ENCODE measurements at places on chromosomes 3 and 15. TPM values are rescaled to one million over a fixed set of nuclear protein-coding genes. Genes with fewer than 3 reads are reported as not detected.
A peak's percentile ranks its signal among the peaks of the same experiment; 100 is the strongest.

GRCh38 chr15:25883463-25884259, 20.5 kb upstream of the ATP10A start:
- DNase-seq = peak; percentile 94

DNA sequence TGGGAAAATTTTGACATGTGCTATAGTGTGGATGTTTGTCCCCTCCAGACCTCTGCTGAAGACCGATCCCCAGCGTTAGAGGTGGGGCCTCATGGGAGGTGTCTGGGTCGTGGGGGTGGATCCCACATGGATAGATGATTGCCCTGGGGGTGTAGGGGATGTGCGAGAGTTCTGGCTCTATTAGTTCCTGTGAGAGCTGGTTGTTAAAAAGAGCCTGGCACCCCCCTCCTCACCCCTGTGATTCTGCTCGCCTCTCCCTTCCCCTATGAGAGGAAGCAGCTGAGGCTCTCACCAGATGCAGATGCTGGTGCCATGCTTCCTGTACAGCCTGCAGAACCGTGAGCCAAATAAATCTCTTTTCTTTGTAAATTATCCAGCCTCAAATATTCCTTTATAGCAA, 67.4 kb downstream of the ATP10A start:
- no peak for DNase-seq

DNA sequence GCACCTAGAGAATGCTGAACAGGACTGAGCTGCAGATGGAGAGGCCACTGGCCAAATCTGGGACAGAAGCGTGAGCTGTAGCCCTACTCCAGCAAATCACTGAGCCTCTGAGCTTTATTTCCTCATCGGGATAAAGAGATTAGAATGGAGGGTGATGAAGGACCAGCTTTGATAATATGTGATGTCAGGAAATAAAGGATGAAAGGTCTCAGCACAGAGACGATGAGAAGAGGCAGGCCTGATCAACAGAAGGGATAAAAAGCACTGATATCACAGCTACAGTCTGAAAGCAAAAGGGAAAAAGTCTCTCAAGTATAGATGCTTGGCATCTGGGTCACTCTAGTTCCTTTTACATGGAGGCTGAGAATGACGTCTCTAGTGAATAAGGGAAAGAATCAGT, 70.0 kb downstream of the DHX30 start:
- no peak for DNase-seq

SNURF gene
- 4.7 TPM for total RNA-seq

- no peak for DNase-seq
Observed at GRCh38 chr3:156227704-156228103, 107.3 kb downstream of the KCNAB1 start.
